ENCODE measurements at places on chromosomes 12 and 14. TPM values are rescaled to one million over a fixed set of nuclear protein-coding genes. Genes with fewer than 3 reads are reported as not detected.

GLS2 gene
- total RNA-seq = not detected

SCN8A gene
- total RNA-seq = 7.1 TPM

DCN gene
- 3.6 TPM for total RNA-seq

SLC5A8 gene
- total RNA-seq = not detected

GRCh38 chr14:32509632-32510187, 180.6 kb downstream of the AKAP6 start:
- DNase-seq = no peak

GRCh38 chr14:95948558-95948981, 71.9 kb downstream of the TUNAR start:
- DNase-seq = no peak

DNA sequence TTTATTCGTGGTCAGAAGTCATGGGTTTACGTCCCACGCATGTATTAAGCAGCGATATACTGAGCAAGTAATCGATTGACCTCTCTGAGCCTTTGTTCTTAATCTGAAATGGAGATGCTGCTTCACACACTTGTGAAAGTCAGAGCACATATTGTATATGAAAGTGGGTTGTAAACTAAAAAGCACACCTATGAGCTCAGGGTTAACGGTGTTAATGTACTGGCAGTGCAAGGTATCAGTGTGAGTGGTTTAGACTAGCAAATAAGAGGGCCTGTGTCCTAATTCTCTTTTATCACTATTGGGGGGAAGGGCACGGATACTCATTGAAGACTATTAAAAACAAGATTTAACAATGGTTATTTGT, 676 bp downstream of the MRPL42 start:
- no peak for DNase-seq

DNA sequence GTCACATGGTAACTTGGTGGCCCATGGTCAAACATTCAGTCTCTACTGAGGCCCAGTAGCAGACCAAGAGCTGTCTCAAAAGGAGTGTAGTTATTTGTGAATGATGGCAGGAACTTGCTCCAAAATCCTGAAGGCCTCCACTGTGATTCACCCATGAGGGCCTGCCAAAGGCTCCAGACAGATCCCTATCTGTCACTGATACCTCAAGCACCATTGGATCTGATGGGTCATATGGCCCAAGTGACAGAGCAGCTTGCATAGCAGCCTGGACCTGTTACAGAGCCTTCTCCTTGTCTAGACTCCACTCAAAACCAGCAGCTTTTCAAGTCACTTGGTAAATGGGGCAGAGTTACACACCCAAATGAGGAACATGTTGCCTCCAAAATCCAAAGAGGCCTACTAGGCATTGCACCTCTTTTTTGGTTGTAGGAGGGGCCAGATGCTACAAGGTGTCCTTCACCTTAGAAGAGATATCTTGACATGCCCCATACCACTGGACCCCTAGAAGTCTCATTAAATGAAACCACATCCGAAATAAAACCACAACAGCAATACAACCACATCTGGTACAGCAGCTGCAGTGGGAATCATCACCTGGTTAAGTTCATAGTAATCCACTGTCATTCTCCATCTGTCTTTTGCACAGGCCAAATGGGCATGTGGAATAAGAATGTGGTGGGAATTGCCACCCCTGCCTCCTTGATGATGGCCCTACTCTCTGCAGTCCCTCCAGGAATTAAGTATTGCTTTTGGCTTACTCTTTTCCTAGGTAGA, 150.4 kb upstream of the MAX start:
- no peak for DNase-seq

DNA sequence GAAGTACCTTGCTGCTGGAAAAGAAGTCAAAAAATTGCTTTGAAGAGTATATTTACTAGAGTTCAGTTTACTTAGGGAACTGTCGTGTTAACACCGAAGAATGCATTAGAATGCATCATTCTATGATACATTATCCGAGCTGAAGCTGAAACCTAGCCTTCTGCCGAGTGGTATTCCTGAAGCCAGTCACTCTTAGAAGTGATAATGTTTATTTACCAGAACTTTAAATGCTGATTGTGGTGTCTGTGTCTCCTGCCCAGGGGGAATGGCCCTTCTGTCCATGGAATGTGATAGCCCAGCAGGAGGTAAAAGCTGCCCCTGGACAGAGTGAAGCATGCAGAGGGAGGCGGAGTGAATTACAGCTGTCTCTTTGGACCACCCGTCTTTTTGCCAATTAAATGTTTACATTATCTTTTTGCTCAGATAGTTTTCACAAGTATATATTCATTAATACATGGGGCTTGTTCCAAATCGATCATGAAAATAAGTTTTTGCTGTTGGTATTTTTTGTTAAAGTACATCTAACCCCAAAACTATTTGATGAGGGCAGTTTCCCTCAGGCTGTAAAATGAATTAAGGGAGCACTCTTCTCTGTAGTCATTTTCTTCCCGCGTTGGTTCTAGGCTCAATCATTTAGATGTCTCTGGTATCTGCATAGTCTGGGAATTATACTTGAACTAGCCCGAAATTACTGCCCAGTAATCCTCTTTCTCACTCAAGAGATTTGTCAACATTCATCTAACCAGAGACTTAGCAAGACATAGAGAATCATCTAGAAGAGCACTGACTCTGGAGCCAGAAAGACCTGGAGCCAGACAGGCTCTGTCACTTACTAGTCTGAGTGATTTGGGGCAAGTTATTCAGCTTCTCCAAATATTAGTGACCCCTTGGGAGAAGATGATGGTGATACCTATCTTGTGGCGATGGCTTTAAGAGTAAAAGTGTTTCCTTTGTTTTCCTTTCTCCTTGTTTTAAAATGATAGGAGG, 147.6 kb downstream of the CRADD start:
- no peak for DNase-seq

DNA sequence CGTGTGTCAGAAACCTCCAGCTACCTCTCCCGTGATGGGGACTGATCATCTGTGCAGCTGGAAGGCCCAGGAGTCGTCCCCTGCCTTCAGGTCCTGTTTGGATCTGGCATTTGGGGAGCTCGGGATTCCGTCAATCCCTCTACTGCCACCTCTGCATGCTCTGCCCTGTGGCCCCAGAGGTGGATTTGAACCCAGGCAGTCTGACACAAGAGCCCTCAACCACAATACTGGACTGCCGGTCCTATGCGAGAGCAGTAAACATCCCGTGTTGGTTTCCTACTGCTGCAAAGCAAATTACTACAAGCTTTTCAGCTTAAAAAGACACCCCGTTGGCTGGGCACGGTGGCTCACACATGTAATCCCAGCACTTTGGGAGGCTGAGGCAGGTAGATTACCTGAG, 121.9 kb upstream of the FKBP4 start:
- no peak for DNase-seq

DNA sequence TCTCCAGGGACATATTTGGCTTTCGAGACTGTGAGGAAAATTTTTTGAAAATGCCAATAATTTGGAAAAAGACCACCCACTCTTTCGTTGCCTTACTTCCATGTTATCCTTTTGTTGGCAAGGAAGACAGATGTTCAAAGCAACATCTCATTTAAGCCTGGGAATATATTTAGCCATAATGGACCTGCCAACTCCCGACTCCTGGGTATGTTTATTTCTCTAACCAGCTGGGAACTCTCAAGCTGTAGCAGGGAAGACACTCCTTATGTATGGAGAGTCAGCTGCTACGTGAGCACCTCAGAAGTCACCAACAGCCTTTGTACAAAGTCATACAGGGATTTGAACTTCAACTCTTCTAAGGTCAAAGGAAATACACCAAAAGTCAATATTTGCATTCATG, 96.5 kb upstream of the DAAM1 start:
- DNase-seq = no peak

- no peak for DNase-seq
These were observed 17.9 kb downstream of the WASHC3 start for GRCh38 chr12:102043928-102044327.

Measured in HCT116 (cell line).